ENCODE measurements at places on chromosomes 7 and 10.

GRCh38 chr7:36204044-36204663 is 51.1 kb downstream of the EEPD1 start:
- DNase-seq: no peak

DNA sequence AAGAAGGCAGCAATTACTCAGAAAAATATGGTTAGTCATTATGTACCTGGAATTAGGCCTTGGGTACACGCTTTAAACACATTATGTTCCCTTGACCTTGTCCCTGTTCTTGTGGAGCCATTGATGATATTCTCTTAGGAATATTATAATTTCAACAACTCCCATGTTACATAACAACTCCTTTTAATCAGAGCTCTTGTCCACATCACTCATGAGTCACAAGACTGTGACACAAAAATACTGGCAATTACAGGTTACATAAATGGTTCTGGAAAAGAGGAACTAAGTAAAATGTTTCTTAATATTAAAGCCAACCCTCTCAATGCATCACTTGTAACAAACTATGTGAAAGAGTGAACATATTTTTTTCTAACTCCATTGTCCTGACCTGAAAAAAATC is 143.8 kb upstream of the PCLO start:
- no peak for DNase-seq

DNA sequence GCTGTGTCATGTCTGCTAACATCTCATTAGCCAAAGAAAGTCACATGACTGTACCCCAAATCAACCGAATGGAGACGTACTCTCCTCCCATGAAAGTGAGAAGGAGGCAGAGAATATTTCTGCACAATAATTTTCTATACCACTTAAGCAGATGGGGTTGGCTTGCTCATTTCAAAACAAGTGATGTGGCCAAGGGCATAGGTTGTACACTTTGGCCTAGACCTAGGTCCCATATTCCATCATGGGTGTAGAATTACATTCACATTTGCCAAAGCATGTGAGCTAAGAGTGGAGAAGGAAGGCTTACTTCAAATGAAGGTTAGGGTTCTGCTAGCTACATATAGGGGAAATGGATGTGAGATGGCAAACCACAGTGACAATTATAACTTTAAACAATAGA is 83.0 kb downstream of the ZNF365 start:
- peak; percentile 12 for DNase-seq

- DNase-seq: no peak
These were observed 233.8 kb downstream of the TCERG1L start for GRCh38 chr10:131077724-131078123.

DNA sequence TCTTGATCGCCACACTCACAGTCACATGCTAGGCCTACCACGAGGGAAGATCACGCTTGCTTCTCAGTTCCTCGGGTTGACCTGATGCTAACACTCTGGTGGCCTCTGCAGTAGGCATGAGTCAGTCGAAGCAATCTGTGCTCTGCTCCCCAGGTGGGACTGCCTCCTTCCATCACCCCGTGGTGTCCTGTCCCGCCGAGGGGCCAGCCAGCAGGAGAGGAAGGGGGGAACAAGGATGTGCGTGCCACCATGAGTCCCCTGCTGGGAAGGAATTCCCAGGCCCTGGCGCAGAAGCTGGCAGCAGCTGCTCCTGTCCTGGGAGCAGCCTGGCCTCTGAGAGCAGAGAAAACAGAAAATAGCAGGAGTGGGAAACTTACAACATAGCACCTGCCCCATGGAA is 695.0 kb upstream of the NRP1 start:
- DNase-seq: no peak

All from T-helper 2 cell (primary cell).